HFFc6 (cell line): ENCODE measurements at places on chromosomes 16 and 17. TPM values are rescaled to one million over a fixed set of nuclear protein-coding genes. Genes with fewer than 3 reads are reported as not detected.

GRCh38 chr17:62892870-62893338 lies 73.1 kb upstream of the TANC2 start:
- DNase-seq, result peak; percentile 69

DNA sequence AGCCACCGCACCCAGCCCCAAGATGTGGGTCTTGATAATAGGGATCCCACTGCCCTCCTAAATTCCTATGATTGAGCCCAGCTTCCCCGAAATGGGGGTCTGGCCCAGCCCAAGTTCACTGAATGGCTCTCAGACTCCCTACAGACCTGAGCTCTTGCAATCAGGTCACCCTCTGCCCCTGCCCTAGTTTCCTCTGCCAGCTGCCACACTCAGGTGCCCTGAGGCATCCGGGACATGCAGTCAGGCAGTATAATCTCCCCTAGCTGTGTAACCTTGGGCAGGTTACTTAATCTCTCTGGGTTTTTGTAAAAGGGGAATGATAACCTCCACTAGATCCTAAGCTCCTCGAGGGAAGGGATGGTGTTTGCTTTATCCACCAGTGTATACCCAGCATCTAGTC lies 61.1 kb upstream of the TOB1 start:
- no peak for DNase-seq

GRCh38 chr16:89613231-89613953 lies at the start of gene DPEP1:
TSS of gene DPEP1 (plus strand) at chr16:89613642. CDS start at chr16:89630411, 16,769 bp downstream.
- no peak for DNase-seq

The ASGR1 gene
- 1.2 and 1.4 TPM in 2 replicates for total RNA-seq
